Activated T-cell treated with anti-CD3 and anti-CD28 coated beads for 24 hours (primary cell): ENCODE measurements at places on chromosomes 12 and 14.

- DNase-seq = no peak
These were observed 429.1 kb downstream of the DAD1 start for GRCh38 chr14:22159957-22160356.

DNA sequence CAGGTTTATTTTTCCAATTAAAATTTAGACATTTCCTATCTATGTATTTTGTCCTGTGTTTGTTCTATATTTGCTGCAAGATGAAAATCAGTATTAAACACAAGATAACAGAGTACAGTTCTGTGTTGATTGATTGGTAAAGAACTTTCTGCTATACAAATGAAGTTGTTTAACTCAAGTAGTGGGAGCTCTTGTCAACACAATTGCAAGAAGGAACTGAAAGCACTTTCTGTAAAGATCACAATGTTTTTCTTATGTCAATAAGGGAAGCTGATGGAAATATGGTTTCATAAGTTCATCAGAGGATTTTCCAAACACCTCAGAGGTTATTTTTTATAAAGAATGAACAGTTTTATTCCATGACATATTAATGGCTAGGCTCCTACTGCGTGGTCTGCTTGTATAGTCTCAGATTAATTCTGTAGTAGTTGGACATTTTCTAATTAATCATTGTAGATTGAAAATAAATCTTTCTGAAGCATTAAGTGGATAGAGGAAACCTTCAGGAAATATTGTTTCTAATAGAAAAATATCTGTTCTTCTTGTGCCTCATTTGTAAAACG is 379.5 kb downstream of the LRFN5 start:
- DNase-seq = no peak

- DNase-seq = no peak
These were observed 13.2 kb downstream of the RTRAF start for GRCh38 chr14:52002542-52002941.

DNA sequence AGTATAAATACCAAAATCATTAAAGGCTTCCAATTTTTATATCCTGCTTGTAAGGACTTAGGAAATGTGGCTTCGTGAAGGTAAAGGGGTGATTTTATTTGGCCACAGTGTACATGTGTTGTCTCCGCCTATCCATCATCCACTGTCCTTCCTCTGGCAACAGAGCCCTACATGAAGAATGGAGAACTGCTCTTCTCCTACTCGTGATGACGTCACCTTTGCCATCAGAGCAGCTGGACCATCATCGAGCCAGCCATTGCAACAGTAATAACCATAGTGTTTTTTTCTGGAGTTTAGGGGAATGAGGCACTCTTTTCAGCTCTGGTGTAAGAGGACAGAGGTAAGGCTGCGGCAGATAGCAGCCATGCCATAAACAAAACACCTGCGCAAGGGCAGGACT is 19.2 kb downstream of the ITPR2 start:
- DNase-seq = no peak

- DNase-seq = no peak
These were observed 133.2 kb downstream of the SLC38A4 start for GRCh38 chr12:46692606-46693005.

- DNase-seq = no peak
These were observed 146.4 kb upstream of the ARHGAP5 start for GRCh38 chr14:31930493-31931240.

- no peak for DNase-seq
These were observed 542.0 kb downstream of the SNAPC1 start for GRCh38 chr14:62304257-62304656.

DNA sequence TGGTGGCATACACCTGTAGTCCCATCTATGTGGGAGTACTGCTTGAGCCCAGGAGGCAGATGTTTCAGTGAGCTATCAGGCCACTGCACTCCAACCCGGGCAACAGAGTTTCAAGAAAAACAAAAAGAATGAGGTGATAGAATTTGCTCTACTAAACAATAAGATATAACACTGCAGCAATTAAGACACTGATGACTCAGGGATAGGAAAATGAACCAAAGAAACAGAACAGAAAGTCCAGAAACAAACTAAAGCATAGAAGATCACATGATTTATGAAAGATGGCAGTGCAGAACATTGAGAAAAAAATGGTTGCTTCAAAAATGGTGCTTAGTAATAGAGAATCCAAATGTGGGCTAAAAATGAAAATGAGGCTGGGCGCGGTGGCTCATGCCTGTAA is 65.2 kb upstream of the AP4S1 start:
- DNase-seq = no peak

DNA sequence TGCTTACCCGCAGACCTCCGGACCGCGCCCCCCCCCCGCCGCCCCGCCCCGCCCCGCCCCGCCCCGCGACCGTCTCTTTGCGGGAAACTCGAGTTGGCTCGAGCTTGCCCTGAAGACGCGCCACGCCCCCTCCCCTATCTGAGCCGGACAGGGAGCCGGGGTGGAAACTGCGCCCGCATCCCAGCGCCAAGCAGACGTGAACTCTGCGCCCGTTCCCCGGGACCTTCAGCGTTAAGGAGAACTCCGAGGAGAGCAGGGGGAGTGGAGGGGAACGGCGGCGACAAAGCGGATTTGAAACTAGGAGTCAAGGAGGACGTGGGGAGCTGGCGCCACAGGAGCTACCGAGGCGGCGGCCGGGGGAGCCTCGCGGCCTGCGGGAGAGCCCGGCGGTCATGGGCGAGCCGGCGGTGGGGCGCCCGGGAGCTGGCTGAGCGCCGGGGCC is at the start of gene KCNK13:
KCNK13 (plus strand) TSS at position 310 of the 442 bp plus-strand sequence. CDS start 212 bp downstream, outside the sequence.
- DNase-seq = no peak

DNA sequence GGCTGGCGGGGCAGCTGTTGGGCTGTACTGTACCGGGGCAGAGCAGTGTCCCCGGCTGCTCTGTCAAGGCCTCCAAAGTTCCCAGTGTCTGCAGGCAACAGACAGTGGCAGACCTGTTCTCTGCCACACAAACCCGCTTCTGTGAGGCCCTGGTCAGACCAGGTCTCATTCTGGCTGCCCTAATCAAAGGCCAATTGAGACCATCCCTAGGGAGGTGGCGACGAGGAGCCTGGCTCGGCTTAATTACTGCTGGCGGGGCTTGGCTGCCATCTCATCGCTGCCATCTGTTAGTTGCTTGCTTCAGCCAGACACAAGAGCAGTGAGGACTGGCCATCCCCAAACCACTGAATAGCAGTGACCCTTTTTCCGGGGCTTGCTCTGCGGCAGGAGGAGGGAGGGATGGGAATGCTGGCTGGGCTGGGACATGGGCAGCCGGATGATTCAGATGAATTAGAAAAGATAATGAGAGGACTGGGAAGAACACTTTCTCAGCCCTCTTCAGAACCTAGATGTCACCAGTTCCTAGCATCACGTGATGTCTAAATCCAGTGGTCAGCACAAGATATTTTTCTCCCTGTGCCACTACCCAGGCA is 24.5 kb downstream of the ERG28 start:
- DNase-seq = no peak

DNA sequence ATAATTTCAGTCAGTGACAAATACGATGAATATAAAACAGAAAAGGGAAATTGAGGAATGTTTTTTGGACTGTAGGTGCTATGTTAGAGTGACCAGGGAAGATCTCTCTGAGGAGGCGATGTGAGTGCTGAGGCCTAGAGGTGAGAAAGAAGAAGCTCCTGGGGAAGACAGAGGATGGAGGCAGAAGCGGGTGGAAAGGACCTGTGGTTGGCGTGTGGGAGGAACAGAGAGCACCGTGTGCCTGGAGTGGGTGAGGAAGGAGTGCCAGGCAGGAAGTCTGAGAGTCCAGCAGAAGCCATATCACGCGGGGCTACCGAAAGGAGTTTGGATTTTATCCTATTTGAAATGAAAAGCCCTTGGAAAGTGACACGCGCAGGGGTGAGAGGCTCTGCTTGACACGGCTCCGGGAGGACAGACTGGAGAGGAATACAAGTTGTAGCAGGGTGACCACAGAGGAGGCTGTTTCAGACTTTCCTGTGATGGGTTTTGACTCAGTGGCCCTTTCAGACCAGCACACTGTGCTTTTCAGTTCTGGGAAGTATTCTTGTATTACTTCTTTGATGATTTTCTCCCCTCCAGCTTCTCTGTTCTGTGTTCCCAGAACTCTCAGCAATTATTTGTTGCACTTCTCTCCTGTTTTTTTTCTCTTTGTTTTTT is 96.9 kb downstream of the VRK1 start:
- DNase-seq = no peak

- no peak for DNase-seq
These were observed 30.7 kb downstream of the DAD1 start for GRCh38 chr14:22558221-22558913.

DNA sequence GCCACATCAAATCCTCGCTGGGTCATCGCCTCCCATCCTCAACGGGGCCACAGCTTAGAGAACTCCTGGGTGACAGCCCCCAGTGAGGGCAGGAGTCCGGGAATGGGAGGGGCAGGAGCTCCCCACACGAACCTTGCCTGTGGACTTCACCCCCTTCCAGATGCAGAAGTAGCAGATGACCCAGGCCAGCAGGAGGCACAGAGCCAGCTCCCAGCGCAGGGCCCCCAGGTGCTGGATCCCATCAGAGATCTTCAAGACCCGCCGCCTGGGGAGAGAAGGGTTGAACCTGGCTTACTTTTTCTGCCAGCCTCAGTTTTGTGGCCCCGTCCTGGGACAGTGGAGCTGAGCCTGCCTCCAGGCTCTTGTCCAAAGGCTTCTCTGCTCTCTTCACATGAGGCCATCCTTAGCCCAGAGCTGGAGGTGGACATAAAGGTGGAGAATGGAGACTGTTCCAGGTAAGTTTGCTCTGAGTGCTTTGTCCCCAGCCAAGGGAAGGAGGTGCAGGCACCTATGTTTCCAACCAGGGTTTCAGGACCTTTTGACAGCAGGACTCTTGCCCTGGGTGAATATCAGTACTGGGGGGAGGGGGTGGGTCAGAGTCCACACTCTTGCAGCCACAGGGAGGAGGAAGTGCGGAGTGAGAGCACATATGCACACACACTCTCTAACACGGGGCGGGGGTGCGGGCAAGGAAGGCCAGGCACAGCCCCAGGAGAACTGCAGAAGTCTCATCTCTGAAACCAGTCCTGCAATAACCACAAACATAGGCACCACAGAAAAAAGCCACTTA is 23.3 kb upstream of the SLC6A12 start:
- DNase-seq = no peak

DNA sequence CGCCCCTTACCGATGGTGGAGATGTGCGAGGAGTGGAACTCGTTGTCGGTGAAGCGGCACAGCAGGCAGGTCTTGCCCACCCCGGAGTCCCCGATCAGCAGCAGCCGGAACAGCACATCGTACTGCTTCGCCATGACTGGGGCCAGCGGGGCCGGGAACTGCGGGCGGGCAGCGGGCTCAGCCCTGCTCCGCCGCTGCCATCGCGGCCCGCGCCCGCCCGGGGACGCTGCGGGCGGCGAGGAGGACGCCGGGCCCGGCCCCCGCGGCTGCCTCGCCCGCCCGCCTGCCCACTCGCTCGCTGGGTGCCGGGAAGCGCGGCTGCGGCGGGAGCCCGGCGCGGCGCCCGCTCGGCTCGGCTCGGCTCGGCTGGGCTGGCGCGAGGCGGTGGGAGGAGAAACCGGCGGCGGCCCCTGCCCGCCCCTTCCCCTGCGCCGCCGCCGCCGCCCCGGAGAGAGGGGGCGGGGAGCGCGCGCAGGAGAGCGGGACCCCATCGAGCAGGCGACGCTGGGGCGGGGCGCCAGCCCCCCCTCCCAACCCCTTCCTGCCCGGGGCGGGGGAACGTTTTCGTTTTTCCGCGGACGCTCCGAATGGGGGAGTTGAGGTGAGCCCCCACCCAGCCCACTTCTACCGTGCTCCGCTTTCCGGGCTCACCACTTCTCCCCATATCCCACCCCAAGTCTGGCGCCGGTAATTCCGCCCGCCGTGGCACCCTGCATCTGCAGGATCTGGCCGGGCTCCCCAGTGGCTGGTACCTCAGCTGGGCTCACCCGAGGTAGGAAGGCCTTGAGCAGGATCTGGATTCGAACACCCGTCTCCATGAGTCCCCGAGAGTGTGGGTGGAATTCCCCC is at the start of gene RAB15:
RAB15 (minus strand) TSS at position 394 of the 849 bp plus-strand sequence; CDS start at position 134, 260 bp downstream.
- peak; percentile 7 for DNase-seq

- DNase-seq = no peak
These were observed 58.0 kb upstream of the ELK3 start for GRCh38 chr12:96136161-96136560.
